ENCODE measurements at places on chromosomes 3 and 15. TPM values are rescaled to one million over a fixed set of nuclear protein-coding genes. Genes with fewer than 3 reads are reported as not detected.

Gene SLC9C1
- 0.41 TPM for total RNA-seq

Gene ANKRD34C
- not detected for total RNA-seq

DNA sequence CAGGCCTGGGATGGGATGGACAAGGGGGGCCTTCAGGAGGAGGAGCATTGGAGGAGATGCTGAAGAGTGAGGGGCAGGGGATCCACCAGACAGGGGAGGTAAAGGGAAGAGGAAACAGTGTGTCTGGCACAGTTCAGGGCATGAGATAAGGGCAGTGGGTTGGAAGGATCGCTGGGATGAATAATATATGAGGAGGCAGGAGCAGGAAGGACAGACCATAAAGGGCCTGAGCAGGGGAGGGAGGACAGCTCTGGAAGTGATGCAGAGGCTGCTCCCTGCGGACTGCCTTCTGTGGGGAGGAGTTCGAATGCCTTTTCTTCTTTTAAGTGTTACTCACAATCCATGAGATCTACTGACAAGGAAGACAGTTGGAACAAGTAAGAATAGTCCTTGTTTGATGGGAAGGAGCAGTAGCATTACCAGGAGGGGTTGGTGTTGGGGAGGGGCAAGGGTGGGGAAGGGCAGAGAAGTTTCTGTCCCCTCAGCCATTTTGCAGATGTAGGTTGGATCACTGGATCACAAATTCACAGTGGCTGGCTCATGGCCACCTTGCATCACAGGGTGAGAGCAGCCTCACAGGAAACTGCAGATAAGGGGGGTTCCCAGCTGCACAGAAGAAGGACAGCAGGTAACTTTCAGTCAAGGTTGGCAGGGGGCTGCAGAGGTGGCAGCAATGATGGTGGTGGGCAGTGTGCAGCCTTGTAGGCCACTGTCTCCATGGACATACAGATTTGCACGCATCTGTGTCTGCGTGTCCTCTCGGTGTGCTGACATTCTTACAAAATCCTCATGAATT lies 91.9 kb upstream of the SNRPN start:
- no peak for DNase-seq

Gene SOX14
- total RNA-seq, result 1.2 TPM

DNA sequence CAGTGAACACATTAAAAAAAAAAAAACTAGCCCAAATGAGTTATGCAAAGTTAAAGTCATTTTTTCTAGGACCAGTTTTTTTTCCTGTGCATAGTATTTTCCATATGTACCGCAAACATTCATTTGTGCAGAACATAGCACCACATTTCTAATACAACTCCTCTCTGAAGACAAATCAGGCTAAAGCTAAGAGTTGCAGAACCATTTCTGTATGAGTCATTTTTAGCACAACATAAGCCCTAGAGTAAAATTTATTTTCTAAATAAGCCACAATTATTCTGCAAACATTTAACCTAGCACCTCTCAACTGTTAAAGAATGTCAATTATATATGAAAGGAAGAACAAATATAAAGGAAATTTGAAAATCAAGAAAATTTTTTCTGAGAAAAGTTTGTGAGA lies 375.8 kb downstream of the TIGIT start:
- DNase-seq, result no peak

DNA sequence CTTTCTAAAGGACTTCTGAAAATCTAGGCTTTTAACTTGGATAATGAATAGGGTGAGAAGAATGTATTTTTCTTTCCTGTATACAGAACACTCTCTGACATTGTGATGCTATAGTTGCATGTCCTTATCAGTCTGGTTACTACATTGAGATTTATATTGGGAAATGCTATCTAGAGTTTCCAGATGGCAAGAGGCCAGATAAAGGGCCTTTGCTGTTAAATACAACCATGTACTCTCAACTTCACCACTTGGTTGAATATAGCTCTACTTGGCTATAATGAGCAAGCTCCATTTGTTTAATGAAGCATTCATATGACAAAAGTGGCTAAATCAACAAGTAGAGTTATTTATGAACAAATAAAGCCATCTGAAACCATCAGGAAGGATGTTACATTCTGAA lies 91.0 kb downstream of the IGSF11 start:
- no peak for DNase-seq

DNA sequence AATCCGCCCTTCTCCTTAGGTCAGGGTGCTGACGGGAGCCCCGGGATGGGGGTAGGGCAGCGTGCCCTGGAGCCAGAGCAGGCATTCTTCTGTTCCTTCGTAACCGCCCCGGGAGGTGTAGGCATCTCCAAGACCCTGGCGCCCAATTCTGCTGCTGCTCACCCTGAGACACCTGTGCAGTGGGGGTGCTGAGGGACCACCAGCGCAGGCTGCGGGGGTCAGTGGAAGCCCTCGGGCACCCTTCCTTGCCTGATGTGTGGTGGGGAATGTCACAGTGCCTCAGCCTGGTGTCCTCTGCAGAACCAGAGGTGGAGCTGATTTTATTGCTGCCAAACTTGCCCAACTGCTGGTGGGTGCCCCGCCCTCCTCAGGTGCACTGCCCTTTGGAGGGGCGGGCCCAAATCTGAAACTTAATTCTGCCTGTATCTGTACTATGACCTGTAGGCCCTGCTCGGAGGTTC lies 7.3 kb downstream of the CSK start:
- DNase-seq, result no peak

Gene ERC2
- 2.4 TPM for total RNA-seq

DNA sequence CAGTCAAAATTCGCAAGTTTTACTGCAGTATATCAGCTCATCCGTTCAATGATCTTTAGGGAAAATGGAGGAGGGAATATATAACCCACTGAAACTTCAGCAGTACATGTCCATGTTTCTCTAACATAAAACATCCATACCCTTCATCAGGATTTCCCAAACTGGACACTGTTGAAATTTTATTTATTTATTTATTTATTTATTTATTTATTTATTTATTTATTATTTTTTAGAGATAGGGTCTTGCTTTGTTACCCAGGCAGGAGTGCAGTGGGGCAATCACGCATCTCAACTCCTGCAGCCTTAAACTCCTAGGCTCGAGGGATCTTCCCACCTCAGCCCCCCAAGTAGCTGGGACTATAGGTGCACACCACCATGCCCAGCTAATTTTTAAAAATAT lies 14.8 kb upstream of the HLTF start:
- DNase-seq, result no peak

- DNase-seq, result peak; percentile 66
Measured at GRCh38 chr3:42711491-42712343, 9.1 kb upstream of the HHATL start.

Gene MKRN3
- not detected for total RNA-seq

Gene TERC
- 361 TPM for total RNA-seq

- DNase-seq, result no peak
Measured at GRCh38 chr3:37807749-37808148, 53.9 kb upstream of the CTDSPL start.

Gene SKOR1
- total RNA-seq, result 0.11 TPM

- DNase-seq, result peak; percentile 98
Measured at GRCh38 chr3:194633349-194634004, at the start of gene TMEM44. Gene TMEM44, minus strand, starts transcription at chr3:194633419. Its CDS starts 204 bp downstream, at chr3:194633215.

Gene EPHA6
- total RNA-seq, result 1.0 TPM

DNA sequence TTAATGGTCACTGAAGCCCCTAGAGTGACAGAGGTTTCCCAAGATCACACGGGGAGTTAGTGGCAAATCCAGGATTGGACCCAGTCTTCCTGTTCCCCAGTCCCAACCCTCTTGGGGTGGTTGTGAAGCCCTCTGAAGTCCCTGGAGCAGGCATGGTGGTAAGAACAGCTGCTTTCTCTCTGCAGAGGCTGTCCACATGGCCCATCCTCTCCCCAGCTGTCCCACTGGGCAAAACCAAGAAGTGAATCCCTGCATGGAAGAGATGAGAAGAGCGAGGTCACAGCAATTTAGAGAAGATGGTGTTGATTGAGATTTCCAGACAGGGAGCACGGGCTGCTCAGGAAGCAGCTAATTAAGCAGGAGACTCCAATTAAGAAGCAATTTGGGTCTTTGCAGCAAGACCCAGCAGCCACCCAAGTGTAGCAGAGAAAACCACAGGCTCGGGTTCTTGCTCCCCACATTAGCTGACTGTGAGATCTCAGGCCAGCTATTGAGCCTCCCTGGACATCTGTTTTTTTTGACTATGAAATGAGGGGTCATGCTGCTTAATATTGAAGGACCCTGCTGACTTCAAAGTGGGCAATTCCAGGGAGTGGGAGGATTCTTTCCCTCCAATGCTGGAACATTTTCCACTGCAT lies 14.8 kb upstream of the HDAC11 start:
- DNase-seq, result no peak

DNA sequence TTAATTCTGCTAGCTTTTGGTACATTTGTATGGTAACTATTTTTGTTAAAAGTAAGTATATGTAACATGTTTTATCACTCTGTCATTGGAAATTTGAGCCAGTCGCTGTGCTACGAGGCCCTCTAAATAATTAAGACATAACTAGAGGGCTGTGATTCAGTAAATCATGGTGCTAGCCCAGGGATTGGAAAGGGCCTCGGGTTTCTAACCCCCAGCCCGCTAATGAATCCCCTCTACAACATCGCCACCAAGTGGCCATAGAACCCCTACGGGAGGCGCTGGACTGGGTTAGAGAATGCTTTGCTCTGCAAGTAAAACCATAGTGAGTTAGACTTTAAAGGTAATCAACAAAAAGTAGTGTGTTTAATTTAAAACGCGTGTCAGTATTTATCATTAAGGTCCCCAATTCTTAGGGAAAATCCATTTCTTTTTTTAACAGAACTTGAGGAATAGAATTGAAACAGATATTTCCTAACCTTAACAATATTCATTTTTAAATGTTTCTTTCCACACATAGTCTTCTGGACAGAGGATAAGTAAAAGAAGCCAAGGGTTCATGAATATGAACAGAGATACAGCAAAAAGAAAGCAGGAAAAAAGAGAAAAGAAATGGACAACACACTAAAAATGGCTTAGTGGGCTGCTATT lies 744.7 kb downstream of the EPHA3 start:
- peak; percentile 47 for DNase-seq

DNA sequence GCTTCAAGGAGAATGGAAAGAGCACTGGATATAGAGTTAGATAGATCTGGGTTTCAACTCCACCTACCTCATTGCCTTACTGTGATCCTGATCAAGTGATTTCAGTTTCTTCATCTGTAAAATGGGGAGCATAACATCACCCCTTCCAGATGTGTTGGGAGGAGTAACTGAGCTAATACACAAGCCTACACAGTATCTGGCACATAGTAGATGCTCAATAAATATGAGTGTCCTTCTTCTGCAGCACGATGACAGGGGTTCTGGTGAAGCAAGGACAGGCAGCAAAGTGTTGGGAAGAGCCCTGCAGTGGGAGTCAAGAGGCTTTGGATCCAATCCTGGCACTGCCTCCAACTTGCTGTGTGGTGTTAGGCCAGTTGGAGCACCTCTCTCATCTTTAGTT lies 270.0 kb downstream of the UACA start:
- DNase-seq, result no peak

DNA sequence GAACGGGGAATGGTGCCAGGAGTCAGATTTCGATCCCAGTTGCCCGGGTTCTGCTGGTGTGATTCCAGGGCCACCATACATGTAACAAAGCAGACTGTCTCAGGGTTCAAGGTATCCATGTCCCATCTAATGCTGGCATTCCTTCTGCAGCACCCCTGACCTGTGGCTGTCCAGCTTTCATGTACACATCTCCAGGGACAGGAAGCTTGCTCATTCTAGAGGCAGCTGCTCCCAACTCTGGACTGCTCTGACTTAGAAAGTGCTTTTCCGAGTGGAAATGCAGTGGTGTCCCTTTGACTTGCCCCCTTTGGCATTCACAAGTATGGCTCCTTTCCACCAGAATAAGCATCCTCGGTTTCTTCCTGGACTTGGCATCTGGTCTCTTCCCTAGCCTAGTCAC lies 30.9 kb downstream of the PML start:
- DNase-seq, result no peak

Gene SLC51A
- total RNA-seq, result 0.30 TPM

GRCh38 chr15:92471288-92471687 lies 77.6 kb downstream of the ST8SIA2 start:
- DNase-seq, result no peak

Gene GOLGA8M
- total RNA-seq, result not detected

DNA sequence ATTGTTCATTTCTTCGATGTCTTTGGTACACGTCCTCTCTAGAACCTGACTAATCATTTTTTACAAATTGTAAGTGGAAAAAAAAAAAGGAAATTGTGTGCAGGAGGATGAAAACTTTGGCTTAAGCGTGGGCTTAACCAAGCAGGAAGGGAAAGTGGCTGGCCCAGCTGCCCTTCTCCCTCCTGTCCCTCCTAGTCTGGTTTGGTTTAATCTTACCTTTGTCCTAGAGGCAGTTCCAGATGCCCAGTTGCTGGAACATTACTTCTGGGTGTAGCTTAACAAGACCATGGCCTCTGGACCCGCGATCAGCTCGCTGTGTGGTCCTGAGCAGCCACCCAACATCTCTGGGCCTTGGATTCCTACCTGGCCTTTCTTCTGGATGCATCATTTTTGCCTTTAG lies 15.4 kb downstream of the PAQR5 start:
- DNase-seq, result no peak

Gene ITIH1
- total RNA-seq, result not detected

Gene JAGN1
- 15.0 TPM for total RNA-seq

- DNase-seq, result no peak
Measured at GRCh38 chr3:150256318-150256717, 151.8 kb upstream of the TSC22D2 start.

GRCh38 chr3:134374791-134375581 lies 739 bp upstream of the AMOTL2 start:
- peak; percentile 80 for DNase-seq

GRCh38 chr3:186053954-186054791 lies 54.7 kb downstream of the ETV5 start:
- DNase-seq, result no peak

Gene BFSP2
- not detected for total RNA-seq

Gene TMOD3
- total RNA-seq, result 28.4 TPM

DNA sequence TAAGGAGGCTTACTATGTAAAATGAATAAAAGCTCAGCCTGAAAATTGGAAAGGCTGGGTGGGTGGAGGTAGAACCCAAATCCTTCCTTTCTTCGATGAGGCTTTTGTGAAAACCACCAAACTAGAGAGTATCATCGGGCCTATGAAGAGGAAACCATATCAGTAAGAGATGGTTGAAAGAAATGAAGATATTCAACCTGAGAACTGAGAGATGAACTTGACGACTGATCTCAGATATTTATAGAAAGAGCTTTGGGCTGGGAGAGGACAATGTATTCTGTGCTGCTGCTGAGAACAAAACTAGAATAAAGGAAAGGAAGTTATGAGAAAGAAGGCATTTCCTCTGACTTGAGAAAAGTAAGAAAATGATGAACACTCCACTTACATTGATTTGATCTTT lies 236.6 kb downstream of the KCNH8 start:
- no peak for DNase-seq

GRCh38 chr3:98827221-98827920 lies 64.2 kb downstream of the ST3GAL6 start:
- DNase-seq, result no peak

GRCh38 chr3:47813551-47814177 lies 10.7 kb downstream of the DHX30 start:
- DNase-seq, result peak; percentile 18

- no peak for DNase-seq
Measured at GRCh38 chr3:147688868-147689267, 279.7 kb downstream of the ZIC1 start.
